ENCODE measurements at places on chromosomes 11 and 22.

GRCh38 chr11:124618863-124619262 lies 3.8 kb upstream of the TBRG1 start:
- no peak for DNase-seq

GRCh38 chr22:40410272-40410671 lies 39.9 kb downstream of the SGSM3 start:
- DNase-seq: peak; percentile 45

DNA sequence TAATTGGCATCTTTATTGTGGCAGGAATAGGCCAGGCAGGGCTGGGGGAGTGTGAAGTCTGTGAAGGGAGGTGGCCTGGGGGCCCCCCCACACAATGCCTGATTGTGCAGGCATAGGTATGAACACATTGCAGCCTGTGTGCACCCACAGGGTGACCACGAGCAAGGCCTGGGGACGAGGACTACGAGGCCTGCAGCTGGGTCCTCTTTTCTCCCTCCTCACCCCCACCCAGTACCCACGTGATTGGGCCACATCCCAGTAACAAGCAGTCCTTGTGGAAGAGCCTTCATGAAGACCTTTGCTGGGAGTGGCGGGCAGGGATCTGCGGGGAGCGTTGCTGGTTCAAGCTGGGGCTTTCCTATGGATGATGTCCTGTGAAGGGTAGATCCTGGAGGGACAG lies 29.3 kb downstream of the ZBTB16 start:
- peak; percentile 64 for DNase-seq

GRCh38 chr22:22897091-22897490 lies 9.5 kb downstream of the IGLL5 start:
- no peak for DNase-seq

GRCh38 chr11:61032824-61033223 lies 61.3 kb downstream of the CD6 start:
- DNase-seq: no peak

DNA sequence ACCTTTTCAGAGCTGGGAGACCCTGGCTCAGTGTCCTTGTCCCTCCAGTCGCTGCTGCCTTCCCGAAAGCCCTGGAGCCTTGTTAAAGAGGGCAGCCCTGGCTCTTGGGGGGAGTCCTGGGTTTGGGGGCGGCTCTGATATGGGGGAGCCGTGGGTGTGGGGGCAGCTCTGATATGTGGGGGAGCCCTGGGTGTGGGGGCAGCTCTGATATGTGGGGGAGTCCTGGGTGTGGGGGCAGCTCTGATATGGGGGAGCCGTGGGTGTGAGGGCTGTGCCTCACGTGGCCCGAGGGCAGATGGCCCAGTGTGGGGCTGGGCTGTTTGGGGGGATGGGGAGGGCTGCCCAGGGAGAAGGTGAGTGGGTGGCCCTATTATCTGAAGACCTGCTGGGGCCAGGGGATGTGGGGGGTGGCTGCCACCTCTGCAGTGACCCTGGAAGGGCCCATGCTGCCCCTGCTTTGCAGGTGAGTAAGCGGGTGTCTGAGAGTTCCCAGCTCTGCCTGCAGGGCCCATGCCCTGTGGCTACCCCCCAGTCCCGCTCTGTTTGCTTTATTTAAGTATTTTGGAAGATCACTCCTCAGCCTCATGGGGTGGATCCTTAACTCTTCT lies 30.9 kb upstream of the GRAMD4 start:
- DNase-seq: peak; percentile 24
